Right ventricle myocardium inferior (tissue), 1 donor: ENCODE measurements at places on chromosomes 12 and 14. TPM values are rescaled to one million over a fixed set of nuclear protein-coding genes. Genes with fewer than 3 reads are reported as not detected.

The GALNT6 gene
- total RNA-seq: 1.7 TPM

The VAMP1 gene
- total RNA-seq: 4.2 TPM

DNA sequence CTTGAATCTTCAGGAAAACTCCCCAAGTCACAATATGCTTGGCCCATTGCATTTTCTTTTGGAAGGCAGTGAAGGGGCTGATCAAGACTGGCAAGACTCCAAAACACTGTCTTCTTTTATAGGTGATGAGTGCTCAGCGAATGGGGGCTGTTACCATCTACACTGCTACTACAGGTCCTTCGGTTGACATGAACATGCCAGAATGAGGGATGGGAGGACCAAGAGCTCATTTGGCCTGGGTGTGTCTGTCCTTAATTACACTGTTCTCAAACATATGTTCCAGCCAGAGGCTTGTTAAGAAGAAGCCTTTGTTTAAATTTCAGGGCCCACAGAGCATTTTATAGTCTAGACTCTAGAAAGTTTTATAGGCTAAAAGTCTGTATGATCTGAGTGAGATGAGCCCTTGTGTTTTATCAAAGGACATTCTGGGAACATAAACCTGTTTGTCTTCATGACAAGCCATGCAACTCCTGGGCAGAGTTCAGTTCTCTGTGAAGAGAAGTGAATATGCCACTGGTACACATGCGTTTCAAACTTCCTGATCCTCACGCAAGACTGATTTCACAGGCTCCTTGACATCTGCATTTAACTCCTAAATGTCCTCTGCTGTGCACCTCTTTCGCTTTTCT lies 4.7 kb upstream of the FAM234B start:
- DNase-seq: no peak

DNA sequence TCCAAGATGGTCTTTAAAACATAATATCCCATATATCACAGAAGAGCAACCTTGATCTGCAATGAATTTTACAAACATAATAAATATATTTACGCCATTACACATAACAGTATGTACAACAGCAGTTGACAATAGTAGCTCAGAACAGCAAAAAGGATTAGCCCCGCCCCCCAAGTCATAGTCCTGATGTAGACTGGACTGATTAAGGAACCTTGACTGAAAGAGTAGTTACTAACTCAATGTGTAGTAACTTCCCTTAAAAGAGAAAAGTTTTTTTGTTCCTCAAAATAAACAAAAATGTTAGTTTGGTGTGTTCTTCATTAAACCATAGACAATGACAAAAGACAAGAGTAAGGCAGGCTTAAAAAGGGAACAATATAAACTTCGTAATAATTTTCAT lies 44.5 kb downstream of the GTF2A1 start:
- no peak for DNase-seq

- DNase-seq: no peak
Observed at GRCh38 chr12:120221576-120221900, 20.6 kb upstream of the RPLP0 start.

DNA sequence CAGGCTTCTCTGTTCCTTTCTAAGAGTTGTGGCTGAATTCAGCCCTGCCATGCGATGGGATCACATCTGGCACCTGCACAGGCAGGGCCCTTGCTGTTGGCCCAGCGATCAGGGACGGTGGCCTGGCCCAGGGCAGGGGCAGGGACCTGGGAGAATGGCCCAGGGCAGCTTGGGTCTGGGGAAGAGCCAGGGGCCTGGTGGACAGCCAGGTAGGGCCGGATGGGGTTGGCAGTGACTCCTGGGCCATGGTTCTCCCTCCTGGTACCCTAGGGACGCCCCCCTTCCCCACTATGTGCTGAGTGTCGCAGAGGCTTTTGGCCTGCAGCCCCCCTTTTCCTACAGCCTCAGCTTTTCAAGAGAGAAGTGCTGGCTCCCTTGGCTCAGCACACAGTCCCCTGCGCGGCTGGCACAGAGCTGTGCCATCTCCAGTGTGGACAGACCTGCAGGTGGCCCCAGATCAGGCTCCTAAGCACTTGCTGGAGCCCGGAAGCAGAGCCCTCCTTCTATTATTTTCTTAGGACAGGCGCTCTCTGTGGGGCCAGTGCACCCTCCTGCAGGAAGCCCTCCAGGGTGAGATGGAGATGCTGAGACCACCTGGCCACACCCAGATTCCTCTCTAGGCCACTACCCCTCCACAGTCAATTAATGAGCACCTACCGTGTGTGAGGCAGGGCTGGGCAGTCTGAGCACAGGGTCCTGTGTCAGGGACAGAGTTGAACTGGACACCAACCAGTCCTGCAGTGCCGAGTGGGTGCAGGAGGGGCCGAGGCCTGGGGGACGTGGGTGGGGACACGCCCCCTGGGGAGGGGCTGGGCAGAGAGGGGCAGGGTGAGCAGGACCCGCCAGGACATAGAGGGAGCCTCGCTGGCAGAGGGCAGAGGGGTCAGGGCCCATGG lies 267.6 kb downstream of the ADGRD1 start:
- no peak for DNase-seq
